Effector memory CD8-positive, alpha-beta T cell (primary cell): ENCODE measurements at places on chromosomes 11 and 22.
A peak's percentile ranks its signal among the peaks of the same experiment; 100 is the strongest.

GRCh38 chr22:37269936-37270678, 12.2 kb upstream of the CYTH4 start:
- DNase-seq = no peak

- no peak for DNase-seq
Measured at GRCh38 chr22:47411006-47411405, 648.6 kb downstream of the TBC1D22A start.

- DNase-seq = no peak
Measured at GRCh38 chr11:43576803-43577521, 103.6 kb upstream of the HSD17B12 start.

DNA sequence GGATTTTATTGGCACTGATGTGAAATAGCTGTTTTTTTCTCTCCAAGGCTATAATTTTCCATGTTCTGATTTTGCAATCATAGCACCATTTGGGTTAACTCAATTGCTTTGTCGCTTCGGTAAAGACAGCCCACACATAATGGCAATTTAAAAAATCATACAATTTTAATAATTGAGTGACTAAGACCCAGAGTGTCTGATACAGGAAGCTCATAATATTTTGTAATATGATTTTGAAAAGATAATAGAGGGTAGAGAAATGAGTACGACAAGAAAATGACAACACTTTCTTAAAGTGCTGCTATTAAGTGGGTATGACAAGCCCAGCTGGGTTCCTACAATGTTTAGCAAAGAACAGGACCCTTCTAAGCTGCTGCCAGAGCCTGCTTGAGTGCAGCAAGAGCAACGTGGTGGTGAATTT, 439.1 kb downstream of the METTL15 start:
- no peak for DNase-seq

DNA sequence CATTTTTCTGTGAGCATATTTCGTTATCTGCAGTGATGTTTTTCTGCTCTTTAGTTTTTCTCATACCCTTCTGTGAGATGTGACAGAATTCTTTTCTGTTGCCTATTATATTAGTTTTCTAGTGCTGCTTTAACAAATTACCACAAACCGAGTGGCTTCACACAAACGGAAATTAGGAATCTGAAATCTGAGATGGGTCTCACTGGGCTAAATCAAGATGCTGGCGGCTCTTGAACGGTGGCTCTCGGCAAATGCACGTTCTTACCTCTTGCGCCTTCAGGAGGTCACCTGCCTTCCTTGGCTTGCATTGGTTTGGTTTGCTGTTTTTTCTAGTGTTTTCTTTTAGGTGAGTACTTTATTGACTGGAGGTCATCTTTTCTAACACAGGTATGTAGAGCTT, 13.0 kb downstream of the ZBED4 start:
- no peak for DNase-seq

- no peak for DNase-seq
Measured at GRCh38 chr11:33045551-33046255, 6.3 kb downstream of the TCP11L1 start.

GRCh38 chr22:28328756-28329155, 350.9 kb downstream of the TTC28 start:
- DNase-seq = no peak

DNA sequence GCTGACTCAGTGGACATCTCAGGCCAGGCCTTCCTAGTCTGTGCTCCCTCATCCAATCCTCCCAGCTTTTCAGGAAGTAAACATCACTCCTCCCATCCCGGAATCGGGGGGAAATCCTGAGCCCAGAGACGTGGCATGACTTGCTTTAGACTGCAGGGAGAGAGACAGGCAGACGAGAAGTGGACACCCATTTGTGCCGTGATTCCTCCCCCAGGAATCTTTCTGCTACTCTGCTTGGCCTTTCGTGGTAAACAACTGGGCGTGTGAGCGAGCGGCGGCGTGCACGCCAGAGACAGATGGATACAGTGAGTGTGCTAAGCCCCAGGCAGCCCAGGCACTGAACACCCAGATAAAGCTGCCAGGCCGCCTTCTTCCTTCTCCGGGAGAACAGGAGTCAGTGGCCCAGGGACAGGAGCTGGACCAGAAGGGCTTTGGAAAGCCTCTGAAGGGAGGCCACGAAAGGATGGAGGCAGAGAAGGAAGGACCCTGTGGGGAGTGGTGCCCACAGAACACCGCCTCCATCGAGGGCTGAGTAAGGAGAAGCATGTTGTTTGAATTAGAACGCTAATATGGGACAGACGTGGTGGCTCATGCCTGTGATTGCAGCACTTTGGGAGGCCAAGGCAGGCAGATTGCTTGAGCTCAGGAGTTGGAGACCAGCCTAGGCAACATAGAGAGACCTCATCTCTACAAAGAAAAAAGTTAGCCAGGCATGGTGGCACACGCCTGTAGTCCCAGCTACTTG, 53.0 kb upstream of the PRR5 start:
- DNase-seq = no peak

- no peak for DNase-seq
Measured at GRCh38 chr11:131483453-131483852, 113.0 kb downstream of the NTM start.

DNA sequence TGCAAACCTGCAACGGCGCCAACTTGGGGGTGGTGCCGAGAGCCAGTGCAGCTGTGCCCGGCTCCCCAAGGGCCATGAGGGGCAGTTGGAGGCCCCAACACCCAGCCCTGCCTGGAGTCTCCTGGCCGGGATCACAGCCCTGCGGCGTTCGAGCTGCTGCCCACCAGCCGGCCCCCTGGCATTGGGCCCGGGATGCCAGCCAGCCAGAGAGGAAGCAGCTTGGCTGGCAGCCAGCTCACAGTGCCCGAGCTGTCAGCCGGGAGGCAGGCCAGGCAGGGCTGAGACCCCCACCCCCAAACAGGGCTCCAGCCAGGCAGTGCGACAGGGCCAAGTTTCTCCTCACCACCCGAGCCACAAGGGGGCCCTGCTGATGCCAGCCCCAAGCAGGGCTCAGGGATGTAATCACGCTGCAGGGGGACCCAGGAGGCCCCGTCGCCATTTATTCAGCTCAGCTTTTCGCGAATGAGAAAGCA, 26.0 kb upstream of the TCF20 start:
- no peak for DNase-seq

DNA sequence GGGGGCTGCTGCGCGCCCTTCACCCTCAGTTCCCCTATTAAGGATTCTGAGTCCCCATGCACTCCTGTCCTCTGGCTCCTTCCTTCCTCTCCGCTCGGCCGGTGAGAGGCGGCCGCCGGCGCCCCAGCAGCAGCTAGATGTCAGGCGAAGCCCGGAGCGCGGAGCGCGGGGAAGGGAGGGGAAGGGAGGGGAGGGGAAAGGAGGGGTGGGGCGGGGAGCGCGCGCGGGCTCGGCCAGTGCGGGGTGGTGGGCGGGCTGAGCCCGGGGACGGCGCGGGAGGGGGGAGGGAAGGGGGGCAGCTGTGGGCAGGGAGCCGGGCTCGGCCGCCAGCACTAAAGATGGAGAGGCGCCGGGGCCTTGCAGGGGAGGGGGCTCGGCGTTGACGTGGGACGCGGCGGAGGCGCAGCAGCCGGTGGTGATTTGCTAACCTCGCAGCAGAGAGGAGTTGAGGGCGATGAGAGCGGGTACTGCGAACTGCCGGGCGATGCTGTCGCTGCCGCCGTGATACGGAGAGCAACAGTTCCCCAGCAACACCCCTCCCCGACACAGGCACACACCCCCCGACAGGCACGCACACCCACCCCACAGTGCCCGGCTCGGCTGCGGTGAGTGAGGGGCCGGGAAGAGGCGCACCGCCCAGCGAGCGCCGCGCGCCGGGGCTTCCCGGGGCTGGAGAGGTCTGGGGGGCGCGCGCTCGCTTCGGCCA, at the start of gene ZBTB16:
TSS of gene ZBTB16 (plus strand) at position 434 of the 706 bp plus-strand sequence. CDS start 3,590 bp downstream, outside the sequence.
- peak; percentile 31 for DNase-seq

GRCh38 chr11:75105462-75105925, 8.8 kb upstream of the OR2AT4 start:
- DNase-seq = no peak

- no peak for DNase-seq
Measured at GRCh38 chr11:65558002-65558929, at the start of gene LTBP3. TSS of gene LTBP3 (minus strand) at chr11:65558359. CDS start at chr11:65557959, 400 bp downstream.

- DNase-seq = no peak
Measured at GRCh38 chr11:75245356-75246005, 4.9 kb downstream of the TPBGL start.

- no peak for DNase-seq
Measured at GRCh38 chr22:24706054-24706453, 68.5 kb downstream of the PIWIL3 start.

- no peak for DNase-seq
Measured at GRCh38 chr11:64181506-64182411, 4.2 kb upstream of the STIP1 start.

DNA sequence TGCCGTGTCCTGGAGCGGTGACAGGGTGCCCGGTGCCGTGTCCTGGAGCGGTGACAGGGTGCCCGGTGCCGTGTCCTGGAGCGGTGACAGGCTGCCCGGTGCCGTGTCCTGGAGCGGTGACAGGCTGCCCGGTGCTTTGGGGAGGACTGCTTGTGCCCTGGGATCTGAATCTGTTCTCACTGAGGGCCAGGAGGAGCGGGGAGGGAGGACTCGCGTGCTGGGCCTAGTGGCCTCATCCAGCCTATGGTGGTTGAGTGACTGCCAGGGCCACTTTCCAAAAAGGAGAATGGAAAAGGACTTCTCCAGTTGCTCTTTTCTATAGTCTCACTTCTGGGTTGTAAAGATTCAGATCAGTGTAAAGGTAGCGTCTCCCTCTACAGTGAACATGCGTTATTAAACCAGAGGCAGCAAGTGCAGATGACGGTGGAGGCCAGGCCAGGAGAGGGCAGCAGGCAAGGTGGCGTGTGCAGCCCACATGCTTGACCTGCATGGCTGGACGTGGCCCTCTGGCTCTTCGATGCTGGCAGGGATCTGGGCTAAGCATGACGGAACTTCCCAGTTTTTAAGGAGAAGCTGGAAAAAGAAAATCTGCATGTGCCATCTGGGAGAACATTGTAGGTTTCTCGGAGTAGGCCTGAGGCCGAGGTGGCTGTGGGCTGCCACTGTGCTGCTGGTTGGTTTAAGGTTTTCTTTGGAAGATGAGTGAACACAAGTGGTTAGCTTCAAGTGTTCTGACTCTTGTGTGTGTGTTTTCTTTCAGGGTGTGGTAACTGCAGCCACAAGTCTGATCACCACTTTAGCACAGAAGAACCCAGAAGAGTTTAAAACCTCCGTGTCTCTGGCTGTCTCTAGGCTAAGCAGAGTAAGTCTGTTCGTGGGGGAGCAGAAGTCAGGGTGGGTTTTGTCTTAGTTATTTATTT, 55.0 kb downstream of the AP2A2 start:
- no peak for DNase-seq

DNA sequence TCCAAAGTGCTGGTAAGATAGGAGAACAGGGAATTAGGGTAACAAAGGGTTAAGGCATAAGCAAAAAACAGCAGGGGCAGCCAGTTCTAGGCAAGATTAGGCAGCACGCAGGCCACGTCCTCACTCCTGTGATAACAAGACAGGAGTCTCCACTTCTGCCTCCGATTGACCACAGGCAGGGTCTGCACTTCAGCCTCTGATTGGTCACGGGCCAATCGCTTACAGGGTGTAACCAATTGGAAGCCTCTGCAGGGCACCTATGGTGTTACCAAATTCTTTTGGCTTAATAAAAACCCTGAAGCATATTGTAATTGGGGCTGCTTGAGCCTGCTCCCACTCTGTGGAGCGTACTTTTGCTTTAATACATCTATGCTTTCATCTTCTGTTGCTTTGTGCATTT, 12.2 kb upstream of the GSTP1 start:
- DNase-seq = no peak

GRCh38 chr11:112106070-112106469, 19.4 kb downstream of the SDHD start:
- DNase-seq = no peak

DNA sequence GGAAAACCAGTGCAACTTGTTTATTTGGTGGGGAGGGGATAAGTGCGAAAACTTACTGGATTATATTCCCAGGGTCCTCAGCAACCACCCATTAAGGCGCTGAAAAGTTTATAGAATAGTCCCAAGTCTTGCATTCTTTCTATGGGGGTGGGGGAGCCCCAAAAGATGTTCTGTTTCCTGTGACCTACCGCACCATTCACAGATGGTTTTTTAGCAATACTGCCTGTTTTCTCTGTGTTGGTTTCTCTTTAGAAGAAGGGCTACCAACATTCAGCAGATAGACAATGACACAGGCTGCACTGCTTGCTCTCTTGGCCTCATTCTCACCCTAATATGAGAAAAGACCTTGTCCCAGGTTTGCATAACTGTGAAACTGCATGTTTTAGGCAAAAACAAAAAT, 86.5 kb downstream of the FAM76B start:
- DNase-seq = no peak

DNA sequence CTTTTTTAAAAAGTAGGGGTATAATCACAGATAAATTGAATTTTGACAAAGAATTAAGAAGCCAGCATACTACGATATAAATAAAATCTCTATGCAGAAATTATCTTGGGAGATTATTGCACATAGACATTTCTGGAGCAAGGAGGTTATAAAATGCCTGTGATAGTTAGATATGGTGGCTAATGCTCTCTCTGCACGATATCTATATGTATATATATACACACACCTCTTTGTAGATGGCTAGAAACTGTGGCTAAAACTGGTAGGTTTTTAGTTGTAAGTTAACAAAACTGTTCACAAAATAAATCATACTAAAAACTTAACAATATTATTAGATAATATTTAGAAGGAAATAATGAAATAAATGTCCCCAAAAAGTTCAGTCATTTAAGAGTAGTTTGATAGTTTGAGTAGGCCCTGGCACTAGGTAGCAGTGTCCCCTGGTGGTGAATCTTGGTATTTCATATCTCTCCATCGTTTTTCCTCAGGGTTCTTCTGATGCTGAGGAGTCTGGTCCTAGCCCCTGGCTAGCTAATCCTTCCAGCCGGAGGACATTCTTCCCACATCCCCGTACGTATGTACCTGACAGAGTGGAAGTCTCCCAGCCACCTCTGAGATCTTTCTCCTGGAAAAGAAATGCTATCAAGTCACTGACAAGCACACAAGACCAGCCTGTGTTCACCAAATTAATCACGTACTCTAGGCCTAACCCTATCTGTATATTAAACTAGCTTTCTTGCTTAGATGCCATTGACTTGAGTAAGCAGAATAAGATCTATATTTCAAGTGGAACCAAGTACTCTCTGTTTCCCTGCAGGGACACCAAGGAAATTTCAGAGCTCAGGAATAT, 32.2 kb downstream of the ART5 start:
- peak; percentile 43 for DNase-seq

DNA sequence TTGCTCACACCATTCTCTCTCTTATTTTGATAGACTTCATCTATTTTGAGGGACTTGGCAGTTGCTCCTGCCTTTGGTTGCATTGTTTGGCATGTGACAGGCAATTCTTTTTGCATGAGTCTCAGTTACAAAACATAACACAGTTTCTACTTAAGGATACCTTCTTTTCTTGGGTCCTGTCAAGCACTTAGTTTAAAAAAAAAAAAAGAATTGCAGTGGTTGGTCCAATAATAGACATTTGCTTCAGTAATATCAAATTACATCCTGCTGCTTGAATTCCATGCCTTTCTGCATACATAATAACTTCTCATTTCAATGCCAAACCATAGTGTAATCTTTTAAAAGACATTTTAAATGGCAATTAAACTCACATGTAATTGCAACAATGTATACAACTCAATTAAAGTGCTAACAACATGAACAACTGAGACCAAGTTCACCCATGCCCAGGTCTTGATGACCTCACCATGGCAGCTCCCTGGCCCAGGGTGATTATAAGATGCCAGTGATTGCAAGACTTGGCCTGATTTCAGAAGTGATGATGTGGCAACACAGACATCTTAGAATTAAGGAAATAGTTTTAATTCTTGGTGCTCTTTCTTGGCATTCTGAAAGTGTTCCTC, 32.2 kb upstream of the PLET1 start:
- DNase-seq = no peak

GRCh38 chr11:64241491-64242374, 838 bp downstream of the FKBP2 start:
- no peak for DNase-seq

GRCh38 chr11:80155412-80156017, 714.7 kb upstream of the TENM4 start:
- no peak for DNase-seq
